Left lobe of liver (tissue), 2 donors: ENCODE measurements at places on chromosomes 2 and 18.

DNA sequence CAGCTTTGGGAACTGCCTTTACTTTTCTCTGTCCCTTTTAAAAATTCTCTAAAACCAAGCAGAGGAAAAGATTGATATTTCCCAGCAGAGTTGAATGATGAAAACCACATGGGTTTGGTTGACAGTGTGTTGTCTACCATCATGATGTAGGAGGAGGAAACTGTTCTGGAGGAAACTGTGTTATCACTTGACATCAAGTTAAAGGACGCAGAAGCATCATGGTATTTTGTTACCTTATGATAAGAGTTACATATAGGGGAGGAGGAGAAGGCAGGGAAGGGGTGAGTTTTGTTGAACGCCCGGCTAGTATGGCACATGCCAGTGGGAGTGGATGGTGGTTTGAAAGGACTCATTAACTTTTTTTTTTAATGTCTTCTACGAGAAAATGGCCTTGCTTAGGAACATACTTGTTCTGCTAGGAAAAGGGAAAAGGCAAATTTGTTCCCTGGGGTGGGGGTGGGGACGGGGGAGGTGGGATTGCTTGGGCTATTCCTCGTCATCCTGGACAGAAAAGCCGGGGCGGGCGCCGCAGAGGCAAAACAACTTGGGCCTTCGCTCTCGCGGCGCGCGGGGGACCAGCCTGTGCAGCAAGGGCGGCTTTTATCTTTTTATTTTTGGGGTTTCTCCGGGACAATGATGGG, 766 bp downstream of the TMEM17 start:
- DNase-seq, result no peak

- no peak for DNase-seq
Measured at GRCh38 chr18:63287691-63288220, 31.8 kb downstream of the BCL2 start.

DNA sequence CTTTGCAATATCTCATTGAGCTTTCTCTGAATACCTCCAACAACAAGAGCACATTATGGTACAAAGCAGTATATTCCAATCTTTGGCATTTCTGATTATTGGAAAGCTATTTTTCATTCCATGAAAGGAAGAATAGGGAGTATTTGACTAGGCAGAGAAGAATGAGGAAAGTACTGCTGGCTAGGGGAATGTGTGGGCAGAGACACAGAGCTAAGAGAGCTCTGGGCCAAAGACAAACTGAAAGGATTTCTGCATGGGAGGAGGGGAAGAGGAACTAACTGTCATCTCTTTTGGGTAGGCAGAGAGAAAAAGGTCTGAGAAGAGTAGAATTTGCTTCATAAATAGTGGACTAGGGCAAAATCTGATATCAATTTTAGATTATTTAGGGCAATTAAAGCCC, 150.8 kb downstream of the CCDC85A start:
- DNase-seq, result no peak

DNA sequence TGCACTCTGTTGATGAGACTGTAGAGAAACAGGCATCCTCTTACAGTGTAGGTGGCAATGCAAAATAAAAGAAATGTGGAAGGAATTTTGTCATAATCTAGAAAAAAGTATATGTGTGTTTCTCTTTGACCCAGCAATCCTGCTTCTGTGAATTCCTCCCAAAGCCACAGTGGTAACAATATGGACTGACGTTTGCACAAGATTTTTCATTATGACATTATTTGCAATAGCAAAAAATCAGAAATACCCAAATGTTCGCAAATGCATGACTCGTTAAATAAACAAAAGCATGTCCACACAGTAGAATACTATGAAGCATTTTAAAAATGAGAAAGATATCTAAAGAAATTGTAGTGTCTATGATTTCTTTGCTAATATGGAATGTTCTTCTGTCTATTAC, 255.2 kb upstream of the NRP2 start:
- no peak for DNase-seq
